ENCODE measurements at places on chromosomes 12 and 14.

DNA sequence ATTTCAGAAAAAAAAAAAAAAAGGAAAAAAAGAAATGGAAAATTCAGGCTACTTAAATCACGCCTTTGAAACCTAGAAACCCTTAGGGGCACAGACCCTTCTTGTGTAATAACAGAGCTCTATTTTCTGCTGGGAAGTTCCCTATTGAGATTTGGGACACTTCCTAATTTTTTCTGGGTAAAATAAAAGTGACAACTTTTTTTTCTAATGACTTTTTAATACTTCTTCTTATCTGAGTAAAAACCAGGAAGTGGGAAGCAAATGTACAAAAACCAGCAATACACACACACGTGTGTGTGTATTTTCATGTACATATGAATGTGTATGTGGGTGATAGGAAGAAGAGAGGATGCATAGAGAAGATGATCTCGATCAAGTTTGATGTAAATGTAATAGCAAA, 35.8 kb downstream of the ETV6 start:
- no peak for DNase-seq

DNA sequence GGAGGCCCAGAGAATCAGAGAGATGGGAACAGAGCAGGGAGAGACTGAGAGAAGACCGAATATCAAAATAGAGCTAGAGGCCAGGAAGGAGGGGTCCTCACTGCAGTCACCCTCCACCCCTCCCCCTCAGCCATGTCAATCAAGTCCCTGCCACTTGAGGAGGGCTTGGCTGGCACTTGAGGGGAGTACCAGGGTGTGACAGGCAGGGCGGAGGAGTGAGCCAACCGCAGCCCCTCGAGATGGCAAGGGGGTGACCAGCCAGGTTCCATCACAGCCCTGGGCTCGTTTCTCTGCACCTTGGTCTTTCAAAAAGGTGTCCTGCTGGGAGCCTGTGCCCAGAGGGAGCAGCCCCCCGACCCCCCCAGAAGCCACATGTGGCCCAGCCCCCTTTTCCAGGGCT, 4.2 kb downstream of the AQP5 start:
- no peak for DNase-seq

DNA sequence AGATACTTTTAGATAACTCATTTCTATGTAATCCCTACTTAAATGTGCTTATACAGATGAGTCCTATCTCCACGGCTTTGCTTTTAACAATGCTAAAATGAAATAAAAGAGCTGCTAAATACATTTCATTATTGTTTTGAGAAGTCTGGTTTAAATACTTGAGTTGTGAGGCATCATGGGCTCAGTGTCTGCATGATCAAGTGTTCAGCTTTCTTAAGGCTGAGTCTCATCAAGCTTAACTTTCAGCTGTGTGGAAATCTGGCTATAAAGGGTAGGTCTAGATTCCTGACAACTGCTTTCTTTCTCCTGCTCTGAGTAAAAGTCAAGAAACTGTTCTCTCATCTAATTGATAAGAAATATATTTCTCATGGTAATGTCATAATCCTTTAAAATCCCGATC, 235.4 kb downstream of the FSCB start:
- no peak for DNase-seq

GRCh38 chr12:77687321-77687720, 143.4 kb upstream of the NAV3 start:
- DNase-seq = no peak

- DNase-seq = no peak
These were observed 20.1 kb upstream of the PLEKHG3 start for GRCh38 chr14:64684091-64684490.

All from stimulated activated CD4-positive, alpha-beta T cell treated with anti-CD3 and anti-CD28 coated beads, Interleukin-4, amount 100 ng/mL, for 4 hours (primary cell).